ENCODE measurements at places on chromosomes 4 and X.

GRCh38 chr4:133439830-133440229 lies 290.7 kb downstream of the PCDH10 start:
- no peak for DNase-seq

- no peak for DNase-seq
Measured at GRCh38 chr4:147816382-147817254, 84.7 kb downstream of the ARHGAP10 start.

GRCh38 chr4:48255072-48255958 lies 14.3 kb downstream of the TEC start:
- no peak for DNase-seq

- no peak for DNase-seq
Measured at GRCh38 chrX:18707426-18708049, at the start of gene PPEF1. Gene PPEF1 (plus strand): TSS chrX:18707645. CDS start chrX:18707781, 136 bp downstream.

GRCh38 chr4:2372488-2373030 lies 45.9 kb downstream of the ZFYVE28 start:
- DNase-seq, result no peak

DNA sequence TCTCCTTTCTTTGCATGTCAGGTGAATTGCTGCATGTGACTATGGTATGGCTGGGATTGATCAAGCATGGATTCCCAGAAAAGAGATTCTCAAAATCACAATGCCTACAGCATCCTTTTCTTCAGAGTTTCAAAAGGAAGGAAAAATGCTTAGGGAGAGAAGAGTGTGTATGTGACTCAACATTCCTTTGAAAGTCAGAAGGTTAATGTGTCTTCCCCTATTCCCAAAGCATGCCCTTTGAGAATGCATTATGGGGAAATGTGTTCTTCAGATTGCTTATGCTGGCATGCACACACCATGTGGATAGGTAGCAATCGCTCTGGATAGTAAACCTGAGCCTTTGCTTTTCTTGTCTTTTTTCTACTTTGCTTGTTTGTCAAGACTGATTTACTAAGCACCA lies 78.5 kb downstream of the ELOVL6 start:
- no peak for DNase-seq

- DNase-seq, result no peak
Measured at GRCh38 chrX:31021537-31021936, 50.3 kb downstream of the FTHL17 start.

DNA sequence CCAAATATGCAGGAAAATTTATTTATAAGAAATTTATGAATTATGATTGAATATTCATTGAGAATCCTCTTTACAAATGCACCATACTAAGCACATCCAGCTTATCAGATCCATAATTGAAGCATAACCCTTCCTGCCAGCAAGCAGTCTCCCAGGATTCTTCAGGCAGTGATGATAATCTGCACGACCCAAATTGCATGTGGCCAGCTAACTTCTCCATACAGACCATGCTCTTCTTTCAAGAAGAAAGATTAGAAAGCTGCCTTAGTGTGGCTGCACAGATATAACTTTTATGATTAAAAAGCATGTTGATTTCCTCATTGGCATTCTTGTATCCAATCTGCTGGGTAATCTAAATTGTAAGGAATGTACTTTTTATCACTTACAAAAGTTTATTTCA lies 3.3 kb upstream of the CBR4 start:
- DNase-seq, result no peak

DNA sequence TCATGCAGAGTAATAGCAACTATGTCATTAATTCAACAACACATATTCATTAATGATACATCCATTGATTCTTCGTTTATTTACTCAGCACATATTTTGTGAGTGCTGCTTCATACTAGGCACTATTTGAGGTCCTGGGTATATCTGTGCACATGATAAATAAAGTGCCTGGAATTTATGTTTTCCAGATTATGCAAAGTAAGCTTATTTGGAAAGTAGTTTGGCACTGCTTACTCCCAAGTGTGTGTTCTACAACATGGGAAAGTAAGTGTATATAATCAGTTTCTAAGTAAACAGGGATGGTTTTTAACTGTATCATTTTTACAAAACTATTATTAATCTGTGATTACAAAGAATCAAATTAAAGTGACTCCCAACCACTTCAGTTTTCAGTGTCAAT lies 16.8 kb upstream of the EPGN start:
- DNase-seq, result no peak

- DNase-seq, result no peak
Measured at GRCh38 chr4:78693777-78694456, 82.2 kb upstream of the BMP2K start.

- DNase-seq, result no peak
Measured at GRCh38 chrX:47878198-47878597, 41.5 kb downstream of the ZNF81 start.

DNA sequence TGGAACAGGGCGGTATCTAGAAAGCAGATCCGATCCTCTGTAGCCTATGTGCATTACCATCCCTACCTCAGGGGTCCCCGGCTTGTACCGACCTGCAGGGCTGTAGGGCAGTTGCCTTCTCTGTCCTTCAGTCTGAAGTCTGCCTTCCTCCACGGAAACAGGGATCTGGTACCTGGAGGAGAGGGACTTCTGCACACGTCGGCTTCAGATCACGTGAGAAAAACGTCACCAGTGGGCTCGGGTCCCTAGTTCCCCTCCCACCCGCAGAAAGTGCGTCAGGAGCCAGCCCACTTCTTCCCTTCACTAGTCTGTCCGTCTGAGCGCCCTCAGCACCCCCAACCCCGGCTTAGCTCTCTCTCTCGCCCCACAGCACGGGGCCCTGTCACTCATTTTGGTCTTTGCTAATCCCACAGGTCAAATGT lies at the start of gene TCEAL5:
TSS of gene TCEAL5 (minus strand) at position 170 of the 422 bp plus-strand sequence. CDS start 2,187 bp downstream, outside the sequence.
- no peak for DNase-seq

- no peak for DNase-seq
Measured at GRCh38 chr4:84740057-84740456, 157.1 kb downstream of the CDS1 start.

DNA sequence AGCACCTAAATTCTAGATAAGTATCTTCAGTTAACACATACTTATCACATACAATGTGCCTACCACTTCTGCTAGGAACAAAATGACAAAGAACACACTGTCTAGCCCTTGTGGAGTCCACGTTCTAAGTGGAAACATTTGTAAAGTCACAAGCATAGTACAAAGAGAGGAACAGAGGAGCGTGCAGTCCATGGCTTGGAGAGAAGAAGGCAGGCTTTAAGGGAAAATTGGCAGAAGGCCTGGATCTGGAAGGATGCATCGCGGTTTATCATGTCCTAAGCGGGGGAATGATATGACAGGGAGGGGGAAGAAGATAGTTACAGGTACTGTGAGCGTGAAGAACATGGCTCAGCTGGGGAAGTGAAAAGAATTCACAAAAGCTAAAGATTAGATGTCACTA lies 218.0 kb downstream of the PRDM5 start:
- no peak for DNase-seq

- no peak for DNase-seq
Measured at GRCh38 chr4:1978226-1978625, 30.5 kb downstream of the NELFA start.

- no peak for DNase-seq
Measured at GRCh38 chr4:41287852-41288251, 31.1 kb downstream of the UCHL1 start.

- DNase-seq, result no peak
Measured at GRCh38 chr4:170868170-170868569, 778.4 kb upstream of the AADAT start.

GRCh38 chrX:6299724-6300123 lies 71.1 kb upstream of the NLGN4X start:
- no peak for DNase-seq

DNA sequence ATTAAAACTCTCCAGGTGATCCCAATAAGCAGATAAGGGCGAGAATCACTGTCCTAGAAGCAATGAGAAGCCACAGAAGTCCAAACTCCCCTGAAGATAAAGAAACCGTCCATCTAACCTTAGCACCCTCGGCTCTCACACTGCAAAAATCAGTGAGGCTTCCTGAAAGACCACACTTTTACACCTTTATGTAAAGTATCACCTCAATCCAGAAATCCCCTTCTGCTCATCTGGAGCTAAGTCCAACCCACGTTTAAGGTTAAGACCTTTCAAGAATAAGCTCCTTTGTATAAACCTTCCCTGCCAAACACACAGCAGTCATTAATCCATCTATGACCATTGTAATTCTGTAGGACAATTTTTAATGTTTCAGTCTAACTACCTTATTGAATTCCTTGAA lies 41.7 kb downstream of the LIN54 start:
- DNase-seq, result no peak

DNA sequence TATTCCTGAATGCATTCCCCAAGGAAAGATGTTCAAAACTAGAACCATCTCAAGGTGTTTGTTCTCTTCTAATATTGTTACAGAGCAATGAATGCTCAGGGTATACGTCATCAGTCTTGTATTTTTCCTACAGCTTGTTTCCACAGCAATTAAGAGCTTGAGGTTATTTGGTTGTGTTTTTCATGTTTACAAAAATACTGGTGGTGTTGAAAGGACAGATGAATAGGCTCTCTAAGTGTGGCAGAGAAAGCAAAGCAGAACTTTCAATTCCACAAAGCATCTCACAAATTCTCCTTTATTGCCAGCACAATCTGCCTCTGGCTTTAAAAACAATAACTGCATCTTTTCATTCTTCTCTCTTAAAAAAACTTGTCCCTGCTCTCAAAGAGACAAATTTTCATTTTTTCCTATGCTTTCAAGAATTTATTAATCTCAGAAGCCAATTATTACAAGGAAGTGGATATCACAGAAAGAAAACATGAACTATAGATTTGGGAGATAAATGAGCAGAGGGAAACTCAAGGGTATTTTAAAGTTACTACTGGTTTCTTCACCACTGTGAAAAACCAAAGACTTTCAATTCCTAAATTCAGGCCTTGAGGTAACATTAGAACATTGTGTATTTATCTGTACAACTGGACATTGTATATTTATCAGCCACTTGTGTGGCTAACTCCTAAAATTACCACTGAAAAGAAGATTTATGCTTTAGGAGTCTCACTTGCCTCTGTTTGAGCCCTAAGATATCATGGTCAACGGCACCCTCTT lies 49.2 kb downstream of the DDX53 start:
- no peak for DNase-seq

GRCh38 chr4:142721187-142721586 lies 124.9 kb downstream of the INPP4B start:
- no peak for DNase-seq

DNA sequence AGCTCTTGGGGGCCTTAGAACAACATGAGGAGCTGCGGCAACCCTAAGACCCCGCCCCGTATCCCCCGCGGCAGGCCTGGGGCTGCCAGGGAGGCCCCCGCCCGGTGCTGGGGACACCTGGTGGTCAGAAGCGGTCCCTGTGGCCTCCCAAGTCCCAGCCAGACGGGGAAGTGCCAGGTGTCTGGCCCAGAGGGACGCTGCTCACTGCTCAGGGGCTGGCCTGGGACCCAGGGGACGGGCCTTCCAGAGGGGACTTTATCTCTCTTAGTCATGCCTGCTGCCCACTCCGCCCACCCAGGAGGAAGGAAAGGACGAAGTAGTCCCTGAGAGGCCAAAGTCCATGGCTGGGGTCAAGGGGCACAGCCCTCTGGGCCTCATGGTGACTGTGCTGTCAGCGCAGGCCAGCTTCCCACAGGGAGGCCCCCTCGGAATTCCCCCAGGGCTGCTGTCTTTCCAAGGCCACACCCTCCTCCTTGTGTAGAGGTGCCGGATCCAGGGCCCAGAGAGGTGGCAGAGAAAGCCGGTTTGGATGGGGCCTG lies 31.0 kb upstream of the HTRA3 start:
- DNase-seq, result no peak

DNA sequence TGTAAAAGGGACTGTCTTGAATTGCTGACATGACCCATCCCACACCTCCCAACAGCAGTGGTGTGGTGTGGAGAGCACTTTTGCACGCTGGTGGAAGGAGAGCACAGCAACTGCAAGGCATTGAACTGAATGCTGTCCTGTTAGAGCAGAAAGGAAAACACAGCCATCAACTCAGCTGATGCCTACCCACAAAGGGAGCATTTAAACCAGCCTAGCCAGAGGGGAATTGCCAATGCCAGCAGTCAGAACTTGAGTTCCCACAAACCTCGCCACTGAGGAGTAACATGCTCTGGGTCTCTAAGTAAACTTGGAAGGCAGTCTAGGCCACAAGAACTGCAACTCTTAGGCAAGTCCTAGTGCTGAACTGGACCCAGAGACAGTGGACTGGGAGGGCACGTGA lies 31.9 kb downstream of the MAGED4 start:
- DNase-seq, result no peak

DNA sequence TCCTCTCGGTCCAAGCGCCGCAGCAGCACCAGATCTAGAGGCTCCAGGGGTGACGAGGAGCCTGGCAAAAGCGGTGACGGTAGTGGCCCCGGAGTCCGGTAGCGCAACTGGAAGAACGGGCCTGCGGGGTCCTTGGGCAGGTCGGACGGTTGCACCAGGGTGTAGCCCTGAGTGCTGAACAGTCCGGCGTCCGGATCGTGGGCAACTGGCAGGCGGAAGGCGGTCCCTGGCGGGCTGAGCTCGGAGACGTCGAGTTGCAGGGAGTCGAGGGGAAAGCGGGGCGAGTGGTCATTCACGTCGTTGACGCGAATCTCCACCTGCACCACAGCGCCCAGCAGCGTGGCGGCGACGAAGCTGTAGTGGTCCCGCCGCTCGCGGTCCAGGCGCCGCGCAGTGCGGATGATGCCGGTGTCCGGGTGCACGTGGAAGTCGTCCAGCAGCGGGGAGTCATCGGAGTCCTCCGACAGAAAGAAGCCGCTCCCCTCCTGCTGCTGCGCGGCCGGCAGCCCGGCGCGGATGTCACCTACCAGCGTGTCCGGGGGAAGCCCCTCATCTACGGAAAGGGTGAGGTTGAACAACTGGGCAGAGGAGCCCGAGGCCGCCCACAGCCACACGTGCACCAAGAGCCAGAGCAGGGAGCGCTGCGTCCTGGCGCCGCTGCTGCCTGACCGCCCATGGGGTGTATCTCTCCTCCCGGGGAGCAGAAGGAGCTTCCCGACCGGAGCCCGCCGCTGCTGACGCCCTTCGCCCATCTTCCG lies 837 bp downstream of the DCHS2 start:
- DNase-seq, result no peak

- DNase-seq, result no peak
Measured at GRCh38 chr4:66926687-66927086, 618.6 kb downstream of the CENPC start.

DNA sequence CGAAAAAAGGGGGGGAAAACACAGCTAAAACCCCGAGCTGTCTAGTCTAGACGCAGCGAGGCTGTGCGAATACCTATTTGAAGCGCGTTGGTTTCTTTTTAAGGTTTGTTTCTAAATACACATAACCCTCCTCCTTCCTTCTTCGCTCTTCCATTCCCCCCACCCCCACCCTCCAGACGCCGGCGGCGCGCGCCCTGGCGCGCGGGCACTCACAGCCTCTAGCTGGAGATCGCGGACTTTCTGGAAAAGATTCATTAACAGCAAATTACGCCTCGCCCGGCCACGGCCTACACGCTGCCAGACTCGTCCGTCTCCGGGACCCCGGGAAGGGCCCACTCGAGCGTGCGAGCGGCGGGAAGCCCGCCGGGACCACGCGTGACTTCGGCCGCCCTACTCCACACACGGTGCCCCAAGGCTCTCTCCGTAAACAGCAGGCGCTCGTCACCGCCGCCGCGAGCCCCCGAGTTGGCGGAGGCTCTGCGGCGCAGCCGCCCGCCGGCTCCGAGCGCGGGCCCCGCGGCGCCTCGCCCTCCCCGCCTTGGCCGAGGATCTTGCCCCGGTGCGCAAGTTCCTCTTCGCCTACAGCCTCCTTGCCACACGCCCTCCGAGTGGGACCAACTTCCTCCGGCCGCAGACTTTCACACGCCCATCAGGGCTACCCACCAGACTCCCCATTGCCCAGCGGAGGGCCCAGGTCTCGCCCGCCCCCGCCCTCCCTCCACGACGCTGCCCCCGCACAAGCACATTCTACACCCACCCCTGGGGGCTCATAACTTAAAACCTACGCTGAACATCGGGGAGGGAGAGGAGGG lies 2.0 kb downstream of the BCOR start:
- no peak for DNase-seq
